ENCODE measurements at places on chromosomes 3 and 15. TPM values are rescaled to one million over a fixed set of nuclear protein-coding genes. Genes with fewer than 3 reads are reported as not detected.
A peak's percentile ranks its signal among the peaks of the same experiment; 100 is the strongest.

TRIM71 gene
- not detected for total RNA-seq

LSAMP gene
- total RNA-seq, result 0.03 TPM

SRGAP3 gene
- total RNA-seq, result 5.3 TPM

ACTC1 gene
- 6,424 TPM for total RNA-seq

GATA2 gene
- total RNA-seq, result not detected

- no peak for DNase-seq
Measured at GRCh38 chr3:37715976-37716375, 145.7 kb upstream of the CTDSPL start.

GRCh38 chr15:59176653-59177316, 29.9 kb upstream of the LDHAL6B start:
- DNase-seq, result no peak

GRCh38 chr15:77567202-77567601, 65.5 kb downstream of the LINGO1 start:
- DNase-seq, result no peak

GRCh38 chr3:42403737-42404136, 6.7 kb downstream of the LYZL4 start:
- DNase-seq, result no peak

- DNase-seq, result no peak
Measured at GRCh38 chr3:190505381-190506003, 8.4 kb upstream of the IL1RAP start.

DNA sequence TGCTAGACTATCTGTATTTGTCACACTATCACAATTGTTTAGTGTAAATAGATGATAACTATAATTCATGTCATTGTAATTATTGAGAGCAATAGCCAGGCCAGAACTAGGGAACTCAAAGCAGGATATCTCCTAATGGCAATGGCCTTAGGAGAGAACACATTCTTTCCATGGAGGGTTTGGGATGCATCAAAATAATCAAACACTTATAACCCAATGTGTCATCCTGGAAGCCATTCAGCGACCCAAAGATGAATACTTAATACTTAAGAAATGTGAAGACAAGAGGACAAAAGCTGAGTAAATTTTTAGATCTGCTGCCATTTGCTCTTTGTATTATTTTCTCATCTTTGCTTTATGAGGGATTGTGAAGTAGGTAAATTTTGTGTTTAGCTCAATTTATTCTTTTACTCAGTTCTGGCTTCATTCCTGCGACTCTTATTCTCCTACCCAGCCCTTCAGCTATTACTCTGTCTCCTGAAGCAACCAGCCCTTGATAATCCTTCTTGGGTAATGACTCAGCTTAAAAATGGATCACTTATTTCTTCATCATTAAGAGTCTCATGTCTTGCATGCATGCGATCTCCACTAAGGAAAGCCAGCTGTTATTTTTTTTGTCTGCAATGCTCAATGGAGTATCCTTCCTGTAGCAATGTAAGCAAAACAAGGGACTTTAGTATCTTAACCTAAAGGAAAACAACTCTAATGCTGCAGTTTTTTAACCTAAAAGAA, 2.0 kb downstream of the OR4F15 start:
- DNase-seq, result peak; percentile 32

DNA sequence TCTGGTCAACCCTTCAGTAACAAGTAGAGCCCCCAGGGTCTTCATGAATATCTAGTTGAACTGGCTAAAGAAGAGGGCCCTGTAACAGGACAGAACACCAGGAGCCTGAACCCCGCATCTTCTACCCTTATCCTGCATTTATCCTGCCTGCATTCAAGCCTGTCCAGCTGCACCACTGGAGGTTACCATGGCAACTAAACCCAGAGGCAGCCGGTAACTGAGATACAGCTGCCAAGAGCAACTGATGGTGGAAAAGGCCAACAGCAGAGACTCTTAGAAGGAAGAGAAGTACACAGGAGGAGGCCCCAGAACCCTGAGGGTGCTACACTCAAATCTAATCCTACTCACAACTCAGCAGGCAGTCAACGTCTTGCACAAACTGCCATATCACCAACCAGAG, 3.7 kb upstream of the PRKAR2A start:
- DNase-seq, result peak; percentile 59

DNA sequence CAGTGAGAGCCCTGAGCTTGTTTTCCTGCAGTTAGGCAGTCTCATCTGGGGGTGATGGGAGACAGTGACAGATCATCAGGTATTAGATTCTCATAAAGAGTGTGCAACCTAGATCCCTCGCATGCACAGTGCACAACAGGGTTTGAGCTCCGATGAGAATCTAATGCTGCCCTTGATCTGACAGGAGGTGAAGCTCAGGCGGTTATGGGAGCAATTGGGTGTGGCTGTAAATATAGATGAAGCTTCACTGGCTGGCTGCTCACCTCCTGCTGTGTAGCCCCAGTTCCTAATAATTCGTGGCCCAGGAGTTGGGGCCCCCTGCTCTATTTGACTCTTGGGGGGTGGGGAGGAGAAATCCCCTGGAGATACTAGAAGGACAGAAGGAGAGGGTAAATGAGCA, 309.4 kb upstream of the STT3B start:
- no peak for DNase-seq

DNA sequence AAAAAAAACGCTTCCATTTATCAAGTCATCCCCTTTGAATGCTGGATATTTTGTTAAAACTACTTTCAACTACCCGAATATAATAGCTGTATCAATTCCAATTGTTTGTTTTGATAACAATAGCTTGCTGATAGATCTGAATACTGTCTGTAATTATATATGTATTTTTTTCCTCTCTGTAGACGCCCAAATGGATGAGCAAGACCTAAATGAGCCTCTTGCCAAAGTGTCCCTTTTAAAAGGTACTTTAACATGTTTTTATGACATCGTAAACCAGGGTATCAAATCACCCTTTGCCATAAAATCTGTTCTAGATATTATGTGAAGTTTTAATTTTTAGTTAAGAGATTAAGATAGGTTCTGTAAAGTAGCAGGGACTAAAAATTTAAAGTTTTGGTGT, 111.5 kb upstream of the FLNB start:
- DNase-seq, result no peak

DNA sequence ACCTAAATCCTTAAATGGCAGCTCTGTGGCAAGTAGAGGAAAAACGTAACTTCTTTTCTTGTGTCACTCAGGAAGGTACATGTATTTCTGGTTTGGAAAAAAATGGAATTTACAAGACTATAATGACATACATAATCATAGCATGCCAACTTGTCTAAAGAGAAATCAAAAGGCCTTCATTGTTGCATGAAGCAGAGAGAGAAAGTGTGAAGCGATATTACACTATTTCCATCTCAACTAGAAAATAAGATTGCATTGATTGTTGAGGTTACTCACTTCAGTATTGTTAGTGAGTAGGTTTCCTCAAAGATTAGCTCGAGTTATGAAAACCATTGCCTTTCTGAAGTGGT, 67.2 kb upstream of the GCSAM start:
- no peak for DNase-seq

DNA sequence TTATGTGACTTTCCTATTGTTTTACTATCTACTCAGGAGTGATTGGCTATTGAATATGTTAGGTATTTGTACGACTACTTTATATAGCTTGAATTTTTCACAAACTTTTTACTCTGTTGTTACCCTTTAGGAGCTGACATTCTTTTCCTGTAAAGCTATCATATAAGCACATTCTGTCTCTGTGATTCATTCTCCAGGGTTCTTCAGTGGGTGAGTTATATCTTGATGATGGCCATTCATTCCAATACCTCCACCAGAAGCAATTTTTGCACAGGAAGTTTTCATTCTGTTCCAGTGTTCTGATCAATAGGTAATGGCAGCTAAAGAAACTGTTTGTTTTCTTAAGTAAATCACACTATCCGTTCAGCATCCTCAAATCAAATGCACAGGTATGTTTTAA, 10.1 kb upstream of the CAPN3 start:
- DNase-seq, result no peak

DNA sequence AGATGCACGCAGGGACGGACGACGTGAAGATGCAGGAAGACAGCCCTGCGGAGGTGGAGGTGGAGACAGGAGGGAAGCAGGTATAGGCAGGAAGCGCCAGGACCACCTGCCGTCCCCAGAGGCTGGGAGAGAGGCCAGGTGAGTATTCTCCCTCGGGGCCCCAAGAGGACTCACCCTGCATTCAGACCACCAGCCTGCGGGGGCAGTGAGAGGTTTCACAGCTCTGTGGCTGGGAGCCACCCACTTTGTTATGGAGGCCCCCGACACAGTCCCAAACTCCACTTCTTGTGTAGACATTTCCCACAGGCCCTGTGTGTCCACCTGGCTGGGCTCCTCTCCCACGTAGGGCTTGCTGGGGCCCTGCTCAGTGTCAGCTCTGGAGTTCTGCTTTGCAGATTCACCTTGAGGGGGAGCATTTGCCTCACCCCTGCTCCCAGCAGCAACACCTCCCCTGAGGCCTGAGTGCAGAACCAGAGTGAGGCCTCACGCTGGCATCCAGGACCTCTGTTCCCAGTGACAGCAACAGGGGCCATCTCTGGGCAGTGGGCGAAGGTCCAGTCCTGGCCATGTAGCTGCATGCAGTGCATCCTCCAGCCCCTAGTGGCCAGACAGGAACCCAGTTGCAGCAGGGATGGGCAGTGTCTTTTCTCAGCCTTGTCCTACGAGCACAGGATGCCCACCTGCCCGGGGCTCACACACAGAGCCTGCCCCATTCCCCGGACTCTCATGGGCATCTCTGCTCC, 119.4 kb upstream of the IQSEC1 start:
- no peak for DNase-seq

All from myocyte (in vitro differentiated cells).